Osteocyte (in vitro differentiated cells): ENCODE measurements at places on chromosomes 2 and 18. TPM values are rescaled to one million over a fixed set of nuclear protein-coding genes. Genes with fewer than 3 reads are reported as not detected.

Gene CNOT11
- total RNA-seq: 31.4 and 36.8 TPM in 2 replicates

DNA sequence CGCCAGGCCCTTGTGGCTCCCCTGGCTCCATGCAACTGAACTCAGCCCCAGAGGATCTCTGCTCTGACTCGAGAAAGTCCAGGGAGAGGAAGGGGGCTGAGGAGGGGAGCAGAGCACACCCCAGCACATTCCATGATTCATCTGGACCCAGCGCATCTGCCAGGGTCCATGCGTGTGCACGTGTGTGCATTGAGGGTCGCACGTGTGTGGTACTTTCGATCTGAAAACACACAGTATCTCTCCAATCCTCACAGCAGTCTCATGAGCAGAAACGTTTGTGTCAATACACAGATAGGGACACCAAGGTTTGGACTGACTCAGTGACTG, 146.4 kb upstream of the ID2 start:
- no peak for DNase-seq

- DNase-seq: no peak
These were observed 88.6 kb upstream of the FHL2 start for GRCh38 chr2:105487142-105488069.

DNA sequence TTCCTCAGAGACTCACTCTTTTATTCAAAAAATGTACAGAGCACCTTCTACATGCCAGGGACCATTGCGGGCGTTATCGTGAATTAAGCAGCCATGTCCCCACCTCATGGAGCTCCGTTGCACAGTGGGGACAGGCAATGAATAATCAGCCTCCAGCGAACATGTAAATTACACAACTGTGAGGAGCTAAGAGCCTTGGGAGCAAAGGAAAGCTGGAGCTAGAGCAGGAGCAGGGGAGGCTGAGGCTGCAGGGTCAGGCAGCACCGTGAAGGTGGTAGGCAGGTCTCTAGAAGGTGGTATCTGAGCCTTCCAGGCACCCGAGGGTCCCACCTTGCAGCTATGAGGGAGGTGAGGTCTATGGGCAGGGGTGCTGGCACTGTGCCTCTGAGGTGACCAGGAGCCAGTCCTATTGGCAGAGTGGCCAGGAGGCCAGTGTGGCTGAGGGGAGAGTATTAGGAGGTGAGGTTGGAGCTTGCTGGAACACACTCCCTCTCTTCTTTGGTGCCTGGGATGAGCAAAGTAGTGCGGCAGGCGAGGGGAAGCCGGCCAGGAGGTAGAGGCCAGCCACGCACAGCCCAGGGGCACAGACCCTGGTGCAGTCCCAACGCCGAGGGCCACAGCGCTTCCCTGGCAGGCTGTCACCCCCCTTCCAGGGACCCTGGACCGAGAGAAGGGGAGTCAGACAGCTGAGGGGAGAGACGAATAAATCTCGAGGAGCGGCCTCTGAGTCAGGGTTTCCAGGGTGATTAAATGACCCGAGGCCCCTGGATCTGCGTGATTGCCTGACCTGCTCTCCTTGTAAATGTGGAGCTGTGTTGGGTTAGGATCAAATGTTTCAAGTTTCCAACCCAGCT, 167.3 kb downstream of the SEPTIN10 start:
- peak; percentile 76 for DNase-seq

Gene PROC
- total RNA-seq: 1.6 and 2.5 TPM in 2 replicates
